ENCODE measurements at places on chromosomes 11 and 22.

DNA sequence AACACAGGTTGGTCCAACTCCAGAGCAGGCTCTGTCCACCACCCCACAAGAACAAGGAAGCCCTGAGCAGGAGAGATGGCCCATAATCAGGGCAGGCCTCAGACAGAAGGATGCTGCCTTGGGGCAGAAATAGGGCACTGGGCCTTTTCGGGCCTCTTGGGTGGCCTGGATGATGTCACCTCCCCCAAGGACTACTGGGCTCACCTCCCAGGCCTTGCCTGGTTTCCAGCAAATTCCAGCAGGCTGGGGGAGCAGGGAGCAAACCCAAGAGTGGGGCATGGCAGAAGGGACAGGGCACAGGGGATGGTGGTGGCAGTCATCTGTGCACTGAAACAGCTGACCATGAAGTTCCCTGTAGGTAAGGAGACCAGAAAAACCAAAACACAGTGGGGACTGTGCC lies 5.3 kb upstream of the NAA40 start:
- DNase-seq = no peak

- peak; percentile 36 for DNase-seq
These were observed at the start of gene RIN1 for GRCh38 chr11:66336234-66337102. Gene RIN1 (minus strand): TSS chr11:66336434. CDS start chr11:66336402, 32 bp downstream.

DNA sequence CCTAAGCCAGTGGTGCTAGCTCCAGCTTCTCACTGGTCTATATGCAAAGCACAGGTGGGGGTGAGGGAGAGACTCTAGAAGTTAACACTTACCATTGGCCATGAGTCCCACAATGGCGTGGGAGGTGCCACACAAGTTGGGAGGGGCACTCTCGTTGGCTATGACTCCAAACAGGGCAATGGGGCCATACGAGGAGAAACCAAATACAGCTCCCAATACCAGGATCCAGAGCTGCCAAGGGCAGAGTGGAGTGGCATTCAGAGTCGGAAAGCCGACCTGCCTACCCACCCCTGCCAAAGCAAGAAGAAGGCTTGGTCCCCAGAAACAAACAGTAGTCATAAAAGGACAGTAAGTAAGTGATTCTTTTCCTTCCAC lies 5.6 kb downstream of the SLC37A4 start:
- no peak for DNase-seq

DNA sequence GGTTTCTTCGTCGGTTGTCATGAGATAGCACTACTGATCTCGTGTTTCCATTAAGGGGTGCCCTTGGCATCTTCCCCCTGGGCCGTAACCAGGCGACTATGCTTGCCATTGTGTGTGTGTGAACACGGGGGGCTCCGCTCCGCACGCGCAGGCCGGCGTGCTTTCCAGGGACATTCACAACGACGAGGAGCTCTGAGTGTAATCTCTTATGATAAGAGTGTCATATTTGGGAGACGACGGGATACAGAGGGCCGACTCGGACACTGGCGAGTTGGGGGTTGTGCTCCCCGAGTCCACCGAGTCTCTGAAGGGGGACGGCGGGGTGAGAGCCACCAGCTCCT lies 170.9 kb upstream of the CTSC start:
- DNase-seq = no peak

- no peak for DNase-seq
These were observed 1.8 kb upstream of the NFAM1 start for GRCh38 chr22:42433754-42434682.

GRCh38 chr11:74681686-74682651 lies 49.3 kb downstream of the CHRDL2 start:
- no peak for DNase-seq

GRCh38 chr11:77418155-77418970 lies 55.5 kb downstream of the PAK1 start:
- DNase-seq = peak; percentile 61

DNA sequence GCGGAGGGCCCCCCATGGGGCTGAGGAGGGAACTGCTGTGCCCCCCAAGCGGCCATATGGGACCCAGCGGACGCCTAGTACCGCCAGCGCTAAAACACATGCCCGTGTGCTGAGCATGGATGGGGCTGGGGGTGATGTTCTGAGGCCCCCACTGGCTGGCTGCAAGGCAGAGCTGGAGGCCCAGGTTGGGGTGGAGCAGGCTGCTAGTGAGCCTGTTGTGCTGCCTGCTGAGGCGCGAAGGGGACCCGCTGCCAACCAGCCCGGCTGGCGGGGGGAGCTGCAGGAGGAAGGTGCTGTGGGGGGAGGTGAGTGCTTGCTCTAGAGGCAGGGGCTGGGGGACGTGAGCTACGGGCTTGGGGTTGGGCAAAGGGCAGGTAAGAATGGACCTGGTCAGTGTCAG lies 3.2 kb downstream of the PCNX3 start:
- no peak for DNase-seq

GRCh38 chr11:106723071-106723470 lies 295.2 kb downstream of the GUCY1A2 start:
- DNase-seq = no peak

GRCh38 chr22:23789121-23789520 lies 2.4 kb downstream of the SMARCB1 start:
- no peak for DNase-seq

GRCh38 chr11:73781303-73781702 lies 6.4 kb upstream of the MRPL48 start:
- DNase-seq = no peak

GRCh38 chr11:78548911-78549590 lies 25.6 kb downstream of the NARS2 start:
- no peak for DNase-seq

DNA sequence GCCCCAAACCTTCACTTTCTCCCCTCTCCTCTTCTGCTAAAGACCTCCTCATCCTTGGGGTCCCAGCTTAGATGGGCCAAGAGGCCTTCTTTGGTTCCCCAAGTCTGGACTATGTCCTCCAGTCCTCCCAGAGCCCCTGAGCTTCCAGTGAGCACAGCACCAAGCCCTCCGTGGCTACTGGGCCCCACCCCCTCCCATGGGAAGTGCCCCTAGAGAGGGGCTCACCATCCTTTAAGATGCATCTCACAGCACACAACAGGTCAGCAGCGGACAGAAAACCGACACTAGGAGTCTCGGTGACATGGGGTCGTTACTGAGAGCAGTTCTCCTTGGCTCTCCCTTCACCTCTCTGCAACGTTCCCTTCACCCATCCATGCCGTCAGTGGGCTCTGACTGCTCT lies 2.7 kb downstream of the LRRC32 start:
- DNase-seq = no peak

DNA sequence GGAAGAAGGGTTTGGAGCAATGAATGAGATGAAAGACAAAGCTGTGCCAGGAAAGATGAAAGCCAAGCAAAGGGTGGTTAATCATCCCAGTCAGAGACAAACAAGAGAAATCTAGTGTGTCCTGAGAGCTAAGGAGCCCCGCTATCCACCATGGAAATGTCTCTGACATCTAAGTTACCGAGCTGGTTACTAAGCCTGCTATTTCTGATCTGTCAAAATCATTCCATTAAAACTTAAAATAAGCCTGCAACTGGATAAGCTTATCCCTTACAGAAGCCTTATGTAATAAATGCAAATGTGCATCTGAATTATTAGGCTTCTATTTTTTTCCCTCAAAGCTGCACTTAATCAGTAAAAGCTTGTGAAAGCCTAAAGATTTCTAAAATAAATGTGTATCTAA lies 22.1 kb upstream of the SESN3 start:
- no peak for DNase-seq

DNA sequence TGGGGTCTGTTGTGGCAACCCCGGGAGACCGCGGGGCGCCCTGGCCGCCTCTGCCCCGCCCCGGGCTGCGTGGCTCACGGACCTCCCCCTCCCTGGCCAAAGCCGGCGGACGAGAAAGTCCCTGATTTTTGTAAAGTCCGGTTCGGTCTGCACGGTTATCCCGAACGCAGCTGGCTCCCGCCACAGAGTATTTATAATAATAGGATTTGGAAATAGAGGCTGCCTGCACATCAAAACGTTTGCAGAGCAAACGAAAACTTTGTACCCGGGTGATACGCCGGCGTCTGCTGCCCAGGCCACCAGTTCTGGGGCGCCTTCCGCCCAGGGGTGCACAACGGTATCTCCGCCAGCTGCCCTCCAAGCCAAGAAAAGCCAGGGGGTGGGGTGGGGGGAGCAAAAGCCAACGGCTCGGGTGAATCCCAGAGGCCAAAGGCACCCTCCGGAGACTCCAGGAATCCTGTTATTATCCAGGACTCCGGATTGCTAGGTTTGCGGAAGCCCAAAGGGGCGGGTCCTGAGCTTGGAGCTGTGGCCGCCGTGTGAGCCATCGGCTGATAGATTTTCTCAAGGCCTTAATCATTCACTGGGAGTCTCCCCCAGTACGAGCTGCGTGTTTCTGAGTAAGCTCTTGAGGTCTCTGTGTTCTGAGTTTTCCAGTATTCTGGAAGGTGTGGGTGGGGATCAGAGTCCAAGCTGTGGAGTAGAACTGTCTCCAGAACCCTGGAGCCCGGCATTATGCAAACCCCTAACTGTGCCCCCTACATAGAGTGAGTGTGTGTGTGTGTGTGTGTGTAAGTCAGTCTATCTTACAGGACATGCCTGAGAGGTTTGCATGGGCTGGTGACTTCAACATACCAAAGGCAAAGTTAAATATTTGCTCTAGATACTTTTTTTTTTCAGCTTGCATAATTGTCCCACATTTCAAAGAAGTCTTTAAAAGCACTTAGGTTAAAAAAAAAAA lies 673 bp upstream of the SHANK2 start:
- no peak for DNase-seq

- DNase-seq = no peak
These were observed 362.0 kb downstream of the METTL15 start for GRCh38 chr11:28470180-28470579.

GRCh38 chr22:43479301-43479950 lies 67.6 kb downstream of the MPPED1 start:
- DNase-seq = no peak

- DNase-seq = no peak
These were observed 583.5 kb upstream of the FAT3 start for GRCh38 chr11:91641153-91641552.

- no peak for DNase-seq
These were observed 23.8 kb downstream of the OPCML start for GRCh38 chr11:133508468-133508867.

GRCh38 chr11:59208956-59209355 lies 3.8 kb downstream of the MPEG1 start:
- DNase-seq = no peak

GRCh38 chr11:69654660-69655478 lies 13.9 kb downstream of the CCND1 start:
- DNase-seq = no peak

- DNase-seq = no peak
These were observed 910.5 kb upstream of the CHORDC1 start for GRCh38 chr11:91133361-91133760.

GRCh38 chr22:48825802-48826520 lies 1001.7 kb downstream of the BRD1 start:
- DNase-seq = no peak

GRCh38 chr11:24697522-24698111 lies 200.8 kb downstream of the LUZP2 start:
- DNase-seq = no peak

GRCh38 chr11:73750228-73750627 lies 10.6 kb downstream of the RAB6A start:
- DNase-seq = no peak

DNA sequence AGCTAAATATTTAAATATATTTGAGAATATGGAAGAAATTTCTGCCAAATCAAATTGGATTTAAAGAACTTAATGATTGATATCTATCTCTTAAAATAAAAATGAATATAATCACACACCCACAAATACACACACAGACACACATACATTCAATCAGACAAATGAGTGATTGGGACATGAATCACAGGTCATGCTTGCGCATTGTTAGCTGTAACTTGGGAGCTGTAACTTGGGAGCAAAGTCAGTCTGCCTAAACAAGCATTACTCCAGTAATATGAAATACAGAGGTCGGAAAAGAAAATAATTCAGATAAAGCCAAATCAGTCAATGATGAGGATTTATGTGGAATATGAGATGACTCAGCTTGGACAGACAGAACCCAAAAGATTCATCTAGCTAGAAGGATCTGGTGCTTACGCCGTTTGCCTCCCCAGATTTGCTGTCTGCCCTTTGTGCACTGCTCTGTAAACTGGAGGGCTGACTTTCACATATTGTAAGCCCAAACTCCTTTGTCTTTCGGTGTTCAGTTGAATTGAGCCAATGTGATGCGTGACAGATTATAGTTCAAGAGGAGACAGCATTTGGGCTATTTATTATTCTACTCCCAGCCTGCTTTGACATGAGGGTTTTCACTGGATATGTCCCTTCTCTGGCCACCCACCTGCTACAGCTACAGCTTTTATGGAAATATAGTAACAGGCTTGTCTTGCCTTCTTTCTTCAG lies 1.6 kb downstream of the OR56B1 start:
- no peak for DNase-seq

GRCh38 chr11:646214-646613 lies 9.1 kb downstream of the DRD4 start:
- DNase-seq = no peak

DNA sequence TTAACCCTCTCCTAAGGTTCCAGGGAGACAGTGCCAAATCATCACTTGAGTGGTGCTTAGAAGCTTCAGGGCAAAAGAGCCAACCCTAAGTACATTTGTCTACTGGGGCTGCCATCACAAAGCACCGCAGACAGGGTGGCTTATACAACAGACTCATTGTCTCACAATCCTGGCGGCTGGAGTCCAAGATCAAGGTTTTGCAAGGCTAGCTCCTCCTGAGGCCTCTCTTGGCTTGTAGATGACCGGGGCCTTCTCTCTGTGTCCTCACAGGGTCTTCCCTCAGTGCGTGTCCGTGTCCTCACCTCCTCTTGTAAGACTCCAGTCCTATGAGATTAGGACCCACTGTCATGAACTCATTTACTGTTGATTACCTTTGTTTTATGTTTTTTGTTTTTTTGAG lies 34.1 kb upstream of the CD81 start:
- no peak for DNase-seq

- no peak for DNase-seq
These were observed 63.8 kb upstream of the APOA1 start for GRCh38 chr11:116901211-116901610.

DNA sequence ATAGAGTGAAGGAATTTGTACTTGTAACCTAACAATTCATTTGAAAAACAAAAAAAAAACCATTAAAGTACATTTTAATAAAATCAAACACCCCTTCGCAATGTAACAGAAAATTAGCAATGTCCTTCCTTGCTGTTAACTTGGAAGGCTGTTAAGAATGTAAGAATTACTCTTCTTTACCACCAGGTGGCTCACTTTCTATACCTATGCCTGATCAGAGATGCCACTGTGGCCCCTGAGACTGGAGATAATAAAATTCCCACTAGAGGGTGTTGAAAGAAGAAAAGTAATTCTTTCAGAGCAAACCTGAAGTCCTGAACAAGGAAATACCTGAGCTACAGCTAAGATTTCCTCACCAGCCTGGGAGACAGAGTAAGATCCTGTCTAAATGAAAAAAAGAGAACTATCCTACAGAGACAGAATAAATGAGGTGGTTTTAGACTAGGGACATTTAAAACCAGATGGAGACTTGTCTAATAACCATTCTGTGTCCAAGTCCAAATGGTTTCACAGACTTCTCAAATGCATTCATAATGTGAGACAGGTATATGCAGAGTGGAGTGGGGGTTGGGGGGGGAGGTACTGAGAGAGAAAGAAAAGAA lies 1089.3 kb downstream of the FAM181B start:
- DNase-seq = peak; percentile 37
